Putamen (tissue), 1 donor: ENCODE measurements at places on chromosomes 2 and 18.

GRCh38 chr18:10239103-10239502, 215.3 kb upstream of the APCDD1 start:
- DNase-seq, result no peak

DNA sequence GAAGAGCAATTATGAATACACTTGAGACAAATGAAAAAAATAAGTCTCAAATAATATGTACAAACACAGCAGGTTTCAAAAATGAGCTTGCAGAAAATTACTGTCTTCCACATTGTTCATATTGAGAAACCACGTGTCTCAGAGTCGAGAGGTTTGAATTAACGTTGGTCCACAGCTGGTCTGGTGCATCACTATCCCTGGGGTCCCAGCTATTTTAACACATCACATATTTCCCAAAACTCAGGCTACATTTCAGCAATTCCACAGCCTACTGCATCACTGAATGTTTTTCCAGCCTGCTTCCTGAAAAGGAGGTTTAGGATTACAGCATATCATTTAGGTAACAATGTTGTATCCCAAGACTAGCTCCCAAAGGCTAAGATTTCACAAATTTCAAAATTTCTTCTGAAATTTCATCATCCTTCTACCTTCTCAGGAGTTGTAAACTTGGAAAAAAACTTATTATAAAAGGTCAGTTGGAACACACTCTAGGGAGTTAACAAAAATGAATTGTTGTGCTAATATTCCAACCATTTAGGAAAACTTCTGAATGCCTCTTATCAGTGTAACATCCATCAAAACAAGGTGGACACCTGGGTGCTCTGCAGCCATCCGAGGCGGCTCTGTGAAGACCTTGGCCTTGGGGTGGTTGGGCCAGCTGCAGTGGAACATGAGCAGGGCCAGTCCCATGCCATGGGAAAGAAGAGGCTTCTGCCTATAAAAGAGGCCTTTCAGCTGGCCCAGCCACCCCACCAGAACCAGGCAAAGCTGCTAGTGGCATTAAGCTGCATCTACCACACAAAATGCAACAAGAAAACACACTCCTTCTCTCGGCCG, 198.1 kb upstream of the RBBP8 start:
- DNase-seq, result no peak

- no peak for DNase-seq
These were observed 270.0 kb upstream of the TCF4 start for GRCh38 chr18:55857956-55858355.

DNA sequence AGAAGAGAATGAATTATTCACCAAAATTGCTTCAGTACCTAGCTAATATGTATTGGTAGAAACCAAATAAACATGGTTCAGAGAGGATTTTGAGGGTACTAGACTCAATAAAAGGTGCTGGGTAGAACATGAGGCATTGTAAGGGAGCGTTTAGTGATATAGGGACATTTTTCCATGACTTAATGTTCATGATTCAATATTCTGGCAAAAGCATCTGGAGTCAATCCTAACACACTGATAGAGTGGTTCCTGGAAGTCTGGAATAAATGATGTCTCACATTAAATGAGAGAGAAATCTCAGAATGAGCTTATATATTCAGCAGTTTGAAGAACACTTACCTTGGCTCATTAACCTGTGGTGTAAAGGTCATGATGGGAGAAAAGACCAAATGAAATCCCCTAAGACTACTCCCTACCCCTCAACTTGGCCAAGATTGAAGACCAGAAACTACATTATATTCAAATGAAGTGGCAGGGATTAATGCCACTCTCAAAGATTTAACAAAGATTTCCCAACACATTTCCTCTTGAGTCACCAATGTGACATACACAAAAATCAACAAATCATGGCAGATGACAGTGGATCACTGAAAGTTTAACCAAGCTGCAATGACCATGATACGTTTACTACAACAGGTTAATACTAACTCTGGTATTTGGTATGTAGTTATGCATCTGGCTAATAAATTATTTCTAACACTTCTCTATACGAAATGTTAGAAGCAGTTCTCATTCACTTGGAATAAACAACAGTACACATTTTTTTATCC, 309.5 kb downstream of the SATB2 start:
- DNase-seq, result no peak

- peak; percentile 36 for DNase-seq
These were observed 115.7 kb downstream of the MYCN start for GRCh38 chr2:16055848-16056580.

DNA sequence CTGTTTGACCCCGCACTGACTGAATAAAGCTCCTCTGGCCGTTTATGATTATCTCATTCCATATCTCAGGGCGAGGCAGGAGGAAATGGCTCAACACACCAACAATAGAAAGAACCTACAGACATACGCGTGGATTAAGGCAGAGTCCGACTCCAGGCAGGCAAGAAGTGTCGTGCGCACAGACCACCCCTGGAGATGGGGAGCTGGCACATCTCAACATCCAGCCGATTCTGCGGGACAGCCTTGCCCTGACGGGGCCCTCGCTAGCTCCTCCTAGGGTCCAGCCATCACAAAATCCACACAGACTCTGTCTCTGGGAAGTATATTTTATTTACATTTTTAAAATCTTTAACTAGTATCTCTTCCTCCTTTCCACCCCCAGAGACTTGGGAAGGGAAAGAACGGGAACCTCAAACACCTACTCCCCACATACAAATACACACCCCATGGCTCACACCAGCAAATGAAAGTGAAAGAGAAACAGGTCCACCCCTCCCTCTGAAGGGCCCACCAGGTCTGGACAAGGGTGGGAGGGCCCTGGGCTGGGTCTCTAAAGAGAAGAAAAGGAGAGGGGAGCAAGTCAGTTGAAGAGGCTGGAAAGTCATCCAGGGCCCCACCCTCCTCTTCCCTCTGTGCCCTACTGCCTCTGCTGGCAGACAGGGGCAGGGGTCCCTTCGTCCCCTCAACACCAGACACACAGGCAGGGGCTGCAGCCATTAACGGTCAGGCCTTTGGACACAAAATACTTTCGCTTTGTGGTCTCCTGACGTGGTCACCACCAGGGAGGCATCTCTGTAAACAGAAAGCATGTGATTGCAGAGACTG, 3.2 kb downstream of the GPBAR1 start:
- no peak for DNase-seq

- no peak for DNase-seq
These were observed 53.6 kb upstream of the DDX18 start for GRCh38 chr2:117760916-117761315.

- DNase-seq, result no peak
These were observed 160.8 kb upstream of the MAPRE2 start for GRCh38 chr18:34880403-34880802.

- DNase-seq, result no peak
These were observed 175.6 kb downstream of the TDRD15 start for GRCh38 chr2:21299411-21299810.

DNA sequence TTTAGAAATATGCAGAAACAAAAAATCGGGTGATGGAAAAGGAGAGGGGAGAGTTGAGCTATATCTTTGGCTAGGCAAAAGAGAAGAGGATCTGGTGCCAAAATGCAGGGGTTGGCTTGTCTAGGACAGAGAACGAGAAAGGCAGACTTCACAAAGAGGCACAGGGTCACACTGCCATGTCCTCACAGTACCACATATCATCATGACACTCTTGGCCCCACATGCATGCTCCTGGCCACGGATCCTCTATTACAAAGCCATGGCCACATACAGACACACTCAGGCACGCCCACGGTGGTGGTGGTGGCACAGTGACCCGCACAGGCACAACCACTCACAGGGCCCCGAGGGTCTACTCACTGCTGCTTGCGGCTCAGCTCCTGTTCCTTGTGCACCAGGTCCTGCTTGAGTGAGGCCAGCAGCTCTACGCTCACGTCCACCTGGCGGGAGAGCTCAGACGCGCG, 15.9 kb downstream of the FBXO41 start:
- DNase-seq, result no peak

DNA sequence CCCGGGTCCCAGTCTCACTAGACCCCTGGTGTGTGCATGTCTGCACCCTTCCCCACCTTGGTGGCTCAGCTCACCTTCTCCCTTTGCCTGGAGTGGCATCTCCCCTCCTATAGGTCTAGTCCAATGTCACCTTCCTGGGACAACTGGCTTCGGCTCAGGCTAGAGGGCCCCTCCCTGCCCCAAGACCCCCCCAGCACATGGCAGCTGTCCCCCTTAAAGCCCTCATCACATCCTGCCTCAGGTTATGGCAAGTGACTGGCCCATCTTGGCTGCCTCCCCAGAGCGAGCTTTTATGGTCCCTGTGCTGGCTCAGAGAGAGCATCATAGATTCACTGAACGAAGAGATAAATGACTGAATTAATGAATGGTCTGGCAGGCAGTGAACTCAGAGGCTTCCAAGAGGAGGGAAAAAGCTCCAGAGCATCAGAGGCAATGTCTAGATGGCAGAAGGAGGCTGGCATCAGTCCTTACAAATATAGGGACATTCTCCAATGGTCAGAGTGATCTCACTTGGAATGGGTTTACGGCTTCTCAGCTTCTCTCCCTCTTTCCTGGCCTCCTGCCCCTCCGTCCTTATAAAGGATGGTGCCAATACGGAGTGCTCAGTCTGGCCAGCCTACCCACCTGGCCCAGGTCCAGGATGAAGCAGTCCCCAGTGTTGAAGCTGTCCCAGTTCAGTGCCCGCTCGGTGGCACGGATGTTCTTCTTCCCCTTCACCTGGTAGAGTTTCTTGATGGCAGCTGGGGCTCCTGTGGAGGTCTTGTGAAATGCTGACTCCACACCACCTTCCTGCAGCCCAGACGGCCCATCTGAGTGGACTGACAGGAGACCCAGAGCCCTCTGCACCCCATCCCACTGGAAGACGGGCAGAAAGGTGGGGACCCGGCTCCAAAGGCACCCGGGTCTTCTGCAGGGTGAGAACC, 9.4 kb downstream of the CAPG start:
- DNase-seq, result no peak

- no peak for DNase-seq
These were observed 154.1 kb upstream of the MMADHC start for GRCh38 chr2:149741646-149742045.

- DNase-seq, result no peak
These were observed 26.4 kb downstream of the MARCHF4 start for GRCh38 chr2:216345846-216346245.
